T47D (cell line): ENCODE measurements at places on chromosomes 13 and 19.

DNA sequence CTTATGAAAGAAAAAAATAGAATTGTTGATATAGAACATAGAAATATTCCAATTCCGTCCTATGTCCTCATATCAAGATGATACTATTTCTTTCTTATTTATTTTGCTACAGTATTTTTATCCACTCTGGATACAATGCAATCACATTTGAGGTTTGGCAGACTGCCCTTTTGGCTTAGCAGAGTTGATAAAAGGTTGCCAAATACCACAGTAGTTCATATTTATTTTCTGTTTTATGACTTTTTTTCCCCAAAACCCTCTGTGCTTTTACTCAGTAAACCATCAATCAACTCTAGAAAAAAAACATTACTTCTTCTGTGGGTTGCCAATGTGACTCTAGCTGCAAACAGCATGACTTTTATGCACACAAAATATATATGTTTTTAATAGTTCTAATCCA is 424.5 kb downstream of the PCDH9 start:
- no peak for DNase-seq

DNA sequence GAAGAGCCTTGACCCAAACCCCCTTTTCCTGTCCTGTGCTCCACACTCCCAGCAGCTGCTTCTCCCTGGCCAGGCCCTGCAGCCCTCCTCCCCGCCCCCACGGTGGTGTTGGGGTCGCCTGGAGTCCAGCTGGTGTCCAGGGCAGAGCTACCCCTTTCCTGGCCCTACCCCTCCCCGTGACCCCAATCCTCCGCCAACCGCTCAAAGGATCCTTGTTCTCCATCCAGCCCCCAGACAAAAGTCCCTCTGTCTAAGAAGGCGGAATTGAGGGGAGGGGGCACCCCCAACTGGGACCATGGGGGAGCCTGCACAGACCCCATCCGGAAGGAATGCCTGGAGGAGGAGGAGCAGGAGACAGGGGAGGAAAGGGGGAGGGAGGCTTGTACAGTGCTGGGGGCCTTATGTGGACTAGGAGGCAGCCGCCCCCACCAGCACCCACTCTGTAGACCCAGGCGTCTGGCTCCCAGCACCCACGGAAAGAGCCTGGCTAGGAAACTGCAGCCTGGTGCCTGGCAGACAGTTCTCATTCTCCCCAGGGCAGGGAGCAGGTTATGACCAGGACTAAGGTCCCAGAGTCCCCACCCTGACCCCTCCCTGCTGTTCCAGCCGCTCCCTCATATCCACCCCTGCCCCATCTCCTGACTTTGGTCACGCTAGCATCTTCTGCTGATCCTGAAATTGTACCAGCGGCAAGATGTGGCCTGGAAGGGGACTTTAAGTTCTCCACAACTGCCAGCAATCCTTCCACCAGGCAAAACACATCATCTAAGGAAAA is at the start of gene FXYD3:
FXYD3 (plus strand) TSS at position 647 of the 775 bp plus-strand sequence. CDS start 3,554 bp downstream, outside the sequence.
- DNase-seq = no peak

DNA sequence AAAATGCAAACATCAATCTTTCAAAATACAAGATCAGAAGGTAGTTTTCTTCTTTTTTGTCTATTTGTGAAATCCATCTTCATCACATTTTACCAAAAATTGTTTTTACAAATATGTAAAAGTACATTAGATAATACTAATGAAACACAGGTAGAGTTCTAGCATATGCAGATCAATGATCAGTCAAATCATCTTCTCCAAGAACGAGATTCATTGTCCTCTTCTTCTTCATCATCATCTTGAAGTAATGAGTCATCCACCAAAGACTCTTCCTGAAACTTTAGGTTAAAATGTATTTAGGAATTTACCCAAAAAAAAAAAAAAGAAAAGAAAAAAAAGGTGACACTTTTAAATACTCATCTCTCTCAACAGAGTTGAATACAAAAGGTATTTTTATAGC is 85.6 kb downstream of the RBM26 start:
- no peak for DNase-seq

DNA sequence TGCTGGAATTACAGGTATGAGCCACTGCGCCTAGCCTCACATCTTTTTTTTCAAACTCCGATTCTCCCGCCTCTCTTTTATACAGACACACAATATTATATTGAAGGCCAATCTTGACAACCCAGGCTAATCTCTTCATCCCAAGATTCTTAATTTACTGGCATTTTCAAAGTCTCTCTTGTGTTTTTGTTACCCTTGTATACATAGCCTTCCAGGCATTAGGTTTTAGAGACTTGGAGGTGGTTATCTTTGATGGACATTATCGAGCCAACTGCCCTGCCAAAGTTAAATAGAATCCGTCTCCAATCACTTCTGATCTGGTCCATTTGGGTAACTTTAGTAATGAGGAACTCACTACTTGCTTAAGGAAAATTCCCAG is 14.4 kb upstream of the CYP2A7 start:
- no peak for DNase-seq

GRCh38 chr19:38173291-38174041 is 50.6 kb downstream of the DPF1 start:
- no peak for DNase-seq

DNA sequence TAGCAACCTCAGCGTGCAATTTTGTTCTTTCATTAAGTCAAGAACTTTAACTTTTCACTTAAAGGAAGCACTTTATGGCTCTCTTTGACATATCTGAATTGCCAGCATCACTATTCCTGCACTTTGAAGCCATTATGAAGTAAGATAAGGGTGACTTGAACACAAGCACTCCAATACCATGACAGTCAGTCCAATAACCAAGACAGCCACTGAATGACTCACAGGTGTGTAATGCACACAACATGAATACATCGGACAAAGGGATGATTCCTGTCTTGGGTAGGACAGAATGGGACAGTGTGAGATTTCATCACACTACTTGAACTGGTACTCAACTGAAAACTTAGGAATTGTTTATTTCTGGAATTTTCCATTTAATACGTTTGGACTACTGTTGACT is 233.7 kb upstream of the IPO5 start:
- no peak for DNase-seq

DNA sequence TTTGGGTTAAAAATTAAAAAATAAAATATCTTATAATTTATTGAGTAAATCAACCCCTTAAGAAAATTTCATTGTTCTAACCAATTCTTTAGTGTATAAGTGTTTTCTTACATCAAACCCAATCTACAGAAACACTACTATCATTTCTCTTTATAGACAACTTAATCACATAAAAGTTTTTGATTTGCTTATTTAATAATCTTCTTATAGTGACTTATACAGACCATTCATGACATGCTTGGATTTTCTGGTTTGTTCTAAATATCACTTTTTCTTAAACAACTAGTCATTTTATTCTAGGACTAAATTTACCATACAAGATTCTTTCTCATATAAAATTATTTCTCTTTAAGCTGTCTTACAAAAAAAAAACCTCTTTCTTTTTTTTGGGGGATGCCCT is 27.3 kb upstream of the ZSCAN5A start:
- DNase-seq = no peak

DNA sequence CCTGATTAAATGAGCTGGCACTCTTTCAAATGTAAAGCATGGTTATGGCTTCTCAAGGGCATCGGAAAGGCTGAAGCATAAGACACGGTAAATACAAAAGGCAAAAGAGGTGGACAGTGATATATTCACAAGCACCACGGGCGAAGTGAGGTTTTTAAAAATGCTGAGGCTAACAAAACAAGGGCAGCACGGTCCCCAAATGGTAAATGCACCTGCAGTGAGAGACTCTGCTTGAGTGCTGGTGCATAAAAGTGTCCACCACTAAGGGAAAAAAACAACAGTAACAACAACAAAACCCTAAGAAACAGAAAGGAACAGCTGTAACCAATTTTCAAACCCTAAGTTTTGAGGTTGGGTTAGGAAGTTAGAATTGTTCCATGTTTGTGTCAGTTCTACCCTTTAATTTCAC is 234.9 kb downstream of the PCDH9 start:
- DNase-seq = no peak

DNA sequence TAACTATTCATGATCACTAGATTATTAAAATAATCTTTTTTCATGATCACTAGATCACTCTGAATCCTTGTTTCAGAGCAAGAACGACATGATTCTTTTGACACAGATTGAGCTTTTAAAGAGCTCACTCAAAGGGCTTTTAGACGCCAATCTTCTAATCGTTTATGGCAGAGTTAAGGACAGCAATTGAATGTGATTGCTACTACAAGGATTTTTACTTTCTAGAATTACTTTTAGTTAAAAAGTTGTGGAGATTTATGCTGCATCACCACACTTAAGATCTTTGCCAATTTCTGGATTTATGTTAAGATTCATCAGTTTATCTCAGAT is 1.3 kb downstream of the EXOSC8 start:
- no peak for DNase-seq

- peak; percentile 100 for DNase-seq
Observed at GRCh38 chr19:7522072-7522922, at the start of gene MCOLN1. Gene MCOLN1 (plus strand): TSS chr19:7522624. CDS start chr19:7522751, 127 bp downstream.

GRCh38 chr19:30682999-30683536 is 310.9 kb downstream of the ZNF536 start:
- DNase-seq = peak; percentile 72

- no peak for DNase-seq
Observed at GRCh38 chr13:40485611-40486517, 180.6 kb downstream of the FOXO1 start.

- peak; percentile 11 for DNase-seq
Observed at GRCh38 chr13:90447734-90448101, 899.8 kb upstream of the MIR17HG start.

- peak; percentile 73 for DNase-seq
Observed at GRCh38 chr19:43784981-43785808, 4.4 kb upstream of the KCNN4 start.

GRCh38 chr13:99467764-99468163 is 33.5 kb upstream of the TM9SF2 start:
- DNase-seq = no peak

DNA sequence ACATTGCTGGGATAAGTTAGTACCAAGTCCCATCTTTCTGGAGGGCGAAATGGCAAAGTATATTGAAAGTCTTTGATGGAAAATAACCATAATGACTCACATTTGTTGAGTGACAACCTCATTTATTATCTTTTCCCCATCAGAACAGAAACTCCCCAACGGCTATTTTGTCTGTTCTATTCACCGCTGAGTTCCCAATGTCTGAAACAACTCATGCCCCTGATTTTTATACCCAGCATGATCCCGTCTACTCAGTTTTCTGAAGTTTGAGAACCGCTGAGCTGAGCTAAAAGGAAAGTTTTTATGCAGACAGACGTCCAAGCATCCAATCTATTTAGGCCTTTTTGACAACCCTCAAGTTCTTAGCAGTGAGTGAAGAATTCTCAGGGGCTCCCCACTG is 7.8 kb upstream of the TINCR start:
- no peak for DNase-seq

- no peak for DNase-seq
Observed at GRCh38 chr13:63855457-63856118, 2439.9 kb upstream of the PCDH20 start.
